ENCODE measurements at places on chromosomes 1 and 21. TPM values are rescaled to one million over a fixed set of nuclear protein-coding genes. Genes with fewer than 3 reads are reported as not detected.
A peak's percentile ranks its signal among the peaks of the same experiment; 100 is the strongest.

The LCE1A gene
- not detected for total RNA-seq

GRCh38 chr1:91283421-91283726 lies 121.3 kb downstream of the HFM1 start:
- peaks cover 2% of the 10 kb centered on the region for H3K27me3 ChIP-seq
- DNase-seq, result no peak
- peaks cover 2% of the 10 kb centered on the region for H3K4me1 ChIP-seq

GRCh38 chr21:45465611-45466329 lies 60.8 kb downstream of the COL18A1 start:
- peaks cover 14% of the 10 kb centered on the region for H3K4me1 ChIP-seq
- H3K36me3 ChIP-seq, result no peaks in the 10 kb centered on the region
- peak overlapping the region; percentile 16 for H3K4me3 ChIP-seq
- peaks cover 14% of the 10 kb centered on the region for H3K27me3 ChIP-seq
- DNase-seq, result no peak

GRCh38 chr1:235775246-235775860 lies 91.4 kb downstream of the LYST start:
- H3K4me3 ChIP-seq, result no peak overlapping the region
- DNase-seq, result no peak
- H3K27ac ChIP-seq, result no peak overlapping the region
- H3K36me3 ChIP-seq, result peaks cover 61% of the 10 kb centered on the region
- no peaks in the 10 kb centered on the region for H3K27me3 ChIP-seq

The PCP4 gene
- not detected for total RNA-seq

DNA sequence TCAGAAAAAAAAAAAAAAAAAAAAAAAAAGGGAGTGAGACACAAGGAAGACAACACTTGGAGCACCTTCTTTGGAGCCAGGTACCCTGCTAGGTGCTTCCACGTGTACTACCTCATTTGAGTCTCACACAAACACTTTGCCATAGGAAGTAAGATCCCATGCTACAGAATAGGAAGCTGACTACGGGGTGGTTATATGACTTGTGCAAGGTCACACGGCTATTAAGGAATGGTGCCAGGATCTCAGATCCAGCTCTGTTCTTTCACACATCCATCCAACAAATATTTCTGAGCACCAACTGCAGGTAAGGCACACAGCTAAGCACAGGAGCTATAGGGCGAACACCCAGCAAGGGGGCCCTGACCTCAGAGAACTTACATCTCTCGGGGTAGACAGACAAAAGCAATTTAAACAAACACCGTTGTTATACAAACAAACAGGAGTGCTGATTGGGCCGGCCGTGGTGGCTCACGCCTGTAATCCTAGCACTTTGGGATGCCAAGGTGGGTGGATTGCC lies 22.4 kb downstream of the PTAFR start:
- H3K4me3 ChIP-seq, result no peak overlapping the region
- peaks cover 10% of the 10 kb centered on the region for H3K36me3 ChIP-seq
- H3K4me1 ChIP-seq, result peaks cover 10% of the 10 kb centered on the region
- DNase-seq, result no peak
- no peak overlapping the region for H3K27ac ChIP-seq

DNA sequence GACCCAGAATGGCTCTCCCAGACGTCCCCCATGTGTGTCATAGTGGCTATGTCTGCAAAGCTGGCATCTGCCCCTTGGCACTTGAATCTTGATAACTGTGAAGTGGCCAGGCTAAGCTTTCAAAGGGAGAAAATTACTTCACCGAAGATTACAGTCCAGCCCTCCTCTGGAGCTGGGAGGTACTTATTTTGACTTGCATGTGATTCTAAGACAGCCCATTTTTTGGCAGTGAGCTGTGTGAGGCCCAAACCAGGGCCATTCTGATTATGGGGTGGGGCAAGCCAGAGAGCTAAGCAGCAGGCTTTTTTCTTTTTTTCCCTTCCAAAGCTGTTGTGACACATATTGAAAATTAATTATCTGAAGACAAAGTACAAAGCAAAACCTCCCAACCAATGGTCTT lies 42.1 kb upstream of the C8B start:
- no peaks in the 10 kb centered on the region for H3K4me1 ChIP-seq
- no peak for DNase-seq
- H3K27me3 ChIP-seq, result peaks cover 2% of the 10 kb centered on the region
- no peak overlapping the region for H3K27ac ChIP-seq
- no peak overlapping the region for H3K4me3 ChIP-seq

The RYR2 gene
- total RNA-seq, result not detected

The RRP1 gene
- total RNA-seq, result 36.8 TPM

GRCh38 chr1:221693087-221693486 lies 48.8 kb downstream of the DUSP10 start:
- peaks cover 4% of the 10 kb centered on the region for H3K4me1 ChIP-seq
- peaks cover 3% of the 10 kb centered on the region for H3K36me3 ChIP-seq
- no peaks in the 10 kb centered on the region for H3K27me3 ChIP-seq
- H3K27ac ChIP-seq, result no peak overlapping the region

The HPDL gene
- 4.3 TPM for total RNA-seq

The NUDT4B gene
- total RNA-seq, result 1.9 TPM

GRCh38 chr1:117633936-117634335 lies 28.1 kb downstream of the TENT5C start:
- H3K36me3 ChIP-seq, result peaks cover 5% of the 10 kb centered on the region
- H3K27me3 ChIP-seq, result no peaks in the 10 kb centered on the region
- no peak overlapping the region for H3K27ac ChIP-seq
- peaks cover 96% of the 10 kb centered on the region for H3K4me1 ChIP-seq
- no peak overlapping the region for H3K4me3 ChIP-seq

DNA sequence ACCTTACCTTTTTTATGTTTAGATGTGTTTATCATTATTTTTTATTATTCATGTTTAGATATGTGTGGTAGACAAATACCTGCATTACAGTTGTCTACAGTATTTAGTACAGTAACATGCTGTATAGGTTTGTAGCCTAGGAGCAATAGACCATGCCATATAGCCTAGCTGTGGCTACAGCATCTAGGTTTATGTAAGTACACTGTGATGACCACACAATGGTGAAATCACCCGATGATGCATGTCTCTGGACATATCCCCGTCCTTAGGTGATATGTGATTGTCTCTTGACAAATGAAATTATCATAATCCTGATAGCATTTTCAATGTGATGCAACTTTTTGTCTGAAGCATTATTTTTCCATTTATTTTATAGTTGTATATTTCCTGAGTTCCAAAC lies 121.2 kb downstream of the DISP1 start:
- H3K36me3 ChIP-seq, result peaks cover 6% of the 10 kb centered on the region
- DNase-seq, result no peak
- no peaks in the 10 kb centered on the region for H3K27me3 ChIP-seq
- no peak overlapping the region for H3K4me3 ChIP-seq
- no peak overlapping the region for H3K27ac ChIP-seq

- peaks cover 2% of the 10 kb centered on the region for H3K27me3 ChIP-seq
- H3K4me3 ChIP-seq, result no peak overlapping the region
- DNase-seq, result no peak
- H3K4me1 ChIP-seq, result no peaks in the 10 kb centered on the region
These were observed 47.6 kb downstream of the TGFB2 start for GRCh38 chr1:218392780-218393179.

The CYP4B1 gene
- not detected for total RNA-seq

- H3K27me3 ChIP-seq, result peaks cover 38% of the 10 kb centered on the region
- H3K4me1 ChIP-seq, result peaks cover 29% of the 10 kb centered on the region
- H3K27ac ChIP-seq, result peak overlapping the region; percentile 90
- DNase-seq, result peak; percentile 37
- H3K36me3 ChIP-seq, result peaks cover 5% of the 10 kb centered on the region
- H3K4me3 ChIP-seq, result peak overlapping the region; percentile 95
These were observed 1.2 kb upstream of the ATF3 start for GRCh38 chr1:212607206-212607912.

The SPRR1A gene
- not detected for total RNA-seq

The S100A1 gene
- 0.69 TPM for total RNA-seq

DNA sequence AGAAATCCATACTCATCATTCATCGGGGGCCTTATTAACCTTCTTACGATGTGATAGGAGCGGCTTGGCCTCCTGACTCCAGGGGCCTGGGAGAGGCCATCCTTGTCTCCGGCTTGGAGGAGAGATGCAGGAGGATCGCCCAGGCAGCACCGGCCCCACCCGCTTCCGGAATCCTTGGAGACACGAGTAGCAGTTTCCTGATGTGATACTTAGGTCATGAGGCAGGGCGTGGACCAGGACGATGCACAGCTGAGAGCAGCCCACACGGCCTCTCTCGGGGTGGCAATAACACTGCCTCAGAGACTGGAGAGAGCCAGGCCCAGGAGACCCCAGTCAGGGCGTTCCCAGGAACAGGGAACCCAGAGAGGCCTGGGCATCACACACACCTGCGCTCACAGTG lies 163.6 kb upstream of the ARHGEF16 start:
- no peaks in the 10 kb centered on the region for H3K36me3 ChIP-seq
- no peaks in the 10 kb centered on the region for H3K4me1 ChIP-seq
- DNase-seq, result no peak
- no peak overlapping the region for H3K4me3 ChIP-seq
- no peaks in the 10 kb centered on the region for H3K27me3 ChIP-seq

DNA sequence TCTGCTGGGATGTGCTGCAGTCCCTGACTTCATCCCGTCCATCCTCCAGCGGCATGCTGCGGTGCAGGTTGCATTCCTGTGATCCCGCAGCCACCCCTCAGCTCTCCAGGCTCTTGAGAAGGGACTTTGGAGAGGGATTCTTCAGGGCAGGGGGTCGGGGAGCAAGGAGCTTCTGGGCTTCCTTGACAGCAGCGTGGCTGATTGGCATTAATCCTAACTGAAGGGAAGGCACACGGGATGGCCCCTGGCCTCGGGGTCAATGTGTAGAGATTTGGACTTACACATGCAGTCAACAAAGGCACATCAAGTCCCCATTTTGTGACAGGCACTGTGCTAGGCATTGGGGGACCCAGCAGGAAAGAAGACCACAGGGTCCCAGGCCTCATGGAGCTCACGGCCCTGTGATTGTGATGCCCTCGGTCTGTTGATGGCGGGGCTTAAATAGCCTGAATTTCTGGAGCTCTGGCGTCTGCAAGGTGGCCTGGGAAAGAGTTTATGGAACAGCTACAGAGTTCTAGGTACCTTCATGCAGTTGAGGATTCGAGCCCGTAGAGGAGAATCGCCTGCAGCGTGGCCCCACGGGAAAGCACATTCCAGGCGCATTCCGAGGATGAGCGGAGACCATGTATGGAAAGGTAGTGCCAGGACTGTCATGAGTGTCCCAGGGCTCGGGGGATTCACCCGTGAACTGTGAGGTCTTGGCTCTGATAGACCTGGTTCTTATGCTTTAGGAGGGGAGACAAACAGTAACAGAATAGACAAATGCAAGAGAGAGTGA lies 20.1 kb downstream of the PSEN2 start:
- no peak overlapping the region for H3K27ac ChIP-seq
- DNase-seq, result no peak
- H3K4me1 ChIP-seq, result peaks cover 11% of the 10 kb centered on the region
- no peak overlapping the region for H3K4me3 ChIP-seq
